ENCODE measurements at places on chromosomes 7 and 10. TPM values are rescaled to one million over a fixed set of nuclear protein-coding genes. Genes with fewer than 3 reads are reported as not detected.

DNA sequence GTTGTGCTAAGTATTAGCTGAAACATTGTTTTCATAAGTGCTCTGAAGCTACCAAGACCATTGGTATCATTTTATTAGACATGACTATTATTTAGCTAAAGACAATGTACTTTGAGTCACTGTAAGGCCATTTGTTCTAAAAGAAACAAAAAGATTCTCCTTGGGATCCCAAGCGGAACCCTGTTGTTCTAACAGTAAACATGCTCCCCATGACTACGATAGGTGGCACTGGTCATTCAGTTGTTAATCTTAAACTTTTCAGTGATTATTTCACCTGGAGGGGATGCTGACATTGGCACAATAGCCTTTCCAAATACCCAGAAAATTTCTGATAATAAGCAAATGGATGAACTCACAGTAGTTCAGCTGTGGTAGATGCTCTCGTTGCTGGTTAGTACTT, 715.0 kb downstream of the AUTS2 start:
- no peak for DNase-seq

DNA sequence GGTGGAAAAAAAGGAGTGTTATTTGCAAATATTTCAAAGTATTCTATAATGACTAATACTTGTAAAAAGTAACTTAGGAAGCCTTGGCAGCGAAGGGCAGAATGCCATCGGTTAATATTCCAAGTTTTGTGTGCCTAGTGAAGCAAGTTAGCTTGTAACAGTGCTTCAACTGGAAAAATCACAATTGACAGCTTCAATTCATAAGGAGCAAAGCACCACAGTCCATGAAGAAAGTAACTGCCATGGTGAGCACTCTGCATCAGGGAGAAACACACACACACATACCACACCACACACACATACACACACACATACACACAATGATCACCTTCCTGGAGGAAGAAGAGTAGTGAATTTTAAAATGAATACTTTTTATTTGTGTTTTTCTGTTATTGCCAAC, 298.3 kb downstream of the CNTNAP2 start:
- no peak for DNase-seq

DNA sequence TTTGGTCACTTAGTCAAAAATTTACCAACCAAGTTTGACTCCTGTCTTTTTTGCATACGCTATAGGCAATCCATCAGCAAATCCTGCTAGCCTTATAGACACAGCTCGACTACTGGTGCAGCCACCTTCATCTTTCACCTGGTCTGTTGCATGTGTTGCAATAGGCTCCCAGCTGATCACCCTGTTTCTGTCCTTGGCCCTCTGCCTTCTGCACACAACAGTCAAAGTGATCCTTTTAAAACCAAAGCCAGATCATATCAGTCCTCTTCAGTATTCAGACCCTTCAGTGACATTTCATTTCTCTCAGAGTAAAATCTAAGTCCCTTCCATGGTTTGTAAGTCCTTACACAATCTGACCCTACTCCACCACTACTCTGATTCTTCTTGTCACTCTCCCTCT, 10.9 kb upstream of the CDK6 start:
- no peak for DNase-seq

Gene OR2A42
- not detected for total RNA-seq

GRCh38 chr7:113996405-113996804, 77.6 kb upstream of the PPP1R3A start:
- no peak for DNase-seq

Gene SPAM1
- not detected for total RNA-seq

DNA sequence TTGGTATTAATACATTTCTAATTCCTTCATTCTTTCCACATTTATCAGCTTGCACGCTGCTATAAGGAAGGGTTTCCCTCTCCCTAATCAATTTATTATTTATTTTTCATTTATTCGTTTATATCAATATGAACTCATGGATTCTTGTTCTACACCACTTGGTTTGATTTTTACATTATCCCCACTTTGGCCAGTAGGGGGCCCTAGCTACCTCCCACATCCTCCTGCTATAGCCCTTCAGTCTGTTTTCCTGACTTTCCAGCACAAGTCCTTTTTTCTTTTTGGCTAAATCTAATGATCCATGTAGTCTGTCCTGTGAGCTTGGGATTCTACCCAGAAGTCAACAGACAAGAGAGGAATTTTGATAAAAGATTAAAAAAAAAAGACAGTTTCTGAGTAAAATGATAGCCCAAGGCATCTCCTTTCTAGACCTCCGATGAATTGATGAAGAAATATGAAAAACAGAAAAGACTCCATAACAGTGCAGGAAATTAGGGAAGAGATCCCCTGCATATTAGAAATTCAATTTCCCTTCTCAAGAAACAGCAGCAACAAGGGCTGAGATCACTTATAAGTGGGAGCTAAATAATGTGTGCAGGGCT, 47.7 kb downstream of the LYZL2 start:
- DNase-seq: no peak
